ENCODE measurements at places on chromosomes 16 and 17.

DNA sequence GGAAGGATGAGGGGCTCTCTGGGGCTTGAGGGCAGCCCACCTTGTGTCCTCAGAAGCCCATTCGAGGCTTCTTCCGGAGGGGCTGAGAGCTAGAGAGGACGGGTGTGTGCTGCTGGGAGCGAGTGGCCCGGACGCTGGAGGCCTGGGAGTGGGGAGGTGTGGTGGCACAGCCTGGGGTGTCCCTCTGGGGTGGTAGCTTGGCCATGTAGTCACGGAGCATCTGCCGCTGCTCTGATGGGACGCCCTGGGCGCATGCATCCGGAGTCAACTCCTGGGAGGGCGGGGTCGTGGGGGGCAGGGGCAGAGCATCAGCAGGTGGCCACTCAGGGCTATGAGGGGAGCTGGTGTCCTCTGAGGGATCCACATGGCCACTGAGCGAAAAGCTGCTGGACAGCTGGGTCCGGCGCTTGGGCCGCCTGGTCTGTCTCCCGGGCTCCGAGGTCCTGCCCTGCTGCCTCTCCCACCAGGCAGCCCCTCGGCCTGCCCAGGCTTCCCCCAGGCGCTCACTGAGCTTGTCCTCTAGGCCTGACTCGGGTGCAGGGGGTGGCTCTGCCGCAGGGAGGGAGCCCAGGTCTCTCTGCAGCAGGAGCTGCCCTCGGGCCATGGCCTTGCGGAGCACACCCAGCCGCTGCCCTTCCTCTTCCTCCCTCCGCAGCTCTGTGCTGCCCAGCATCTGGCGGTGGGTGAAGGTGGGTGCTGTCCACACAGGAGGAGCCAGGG, 7.8 kb downstream of the TAF1C start:
- no peak for DNase-seq

GRCh38 chr16:81841722-81842121, 62.6 kb downstream of the PLCG2 start:
- DNase-seq: no peak

DNA sequence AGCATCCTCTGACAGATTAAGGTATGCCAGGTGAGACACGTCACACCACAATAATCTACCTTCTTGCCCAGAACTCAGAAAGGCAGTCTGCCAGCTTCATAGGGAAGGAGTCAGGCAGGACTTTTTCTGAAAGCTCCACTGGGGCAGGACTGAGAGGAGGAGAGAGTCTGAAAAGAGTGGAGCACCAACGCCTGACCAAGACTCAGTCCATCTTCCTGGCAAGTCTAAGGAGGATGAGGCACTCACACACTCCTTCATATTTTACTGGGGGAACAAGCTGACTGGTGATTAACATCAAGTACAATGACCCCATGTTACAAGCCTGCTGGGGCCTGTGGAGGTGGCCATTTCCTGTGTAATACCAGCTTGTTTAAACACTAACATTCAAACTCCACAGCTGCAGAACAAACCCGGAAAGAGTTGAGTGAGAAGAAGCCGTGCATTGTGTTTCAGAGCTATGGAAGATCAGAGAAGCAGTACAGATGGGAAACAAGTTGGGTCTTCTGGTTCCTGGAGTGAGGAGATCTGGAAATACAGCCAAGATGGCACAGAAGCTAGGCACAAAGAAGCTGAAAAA, 122.4 kb downstream of the HIC1 start:
- DNase-seq: no peak

GRCh38 chr16:30820952-30821421, 34.0 kb upstream of the ZNF629 start:
- no peak for DNase-seq

- no peak for DNase-seq
These were observed 10.5 kb downstream of the NACA2 start for GRCh38 chr17:61580502-61580901.

- DNase-seq: no peak
These were observed 275.3 kb downstream of the PARN start for GRCh38 chr16:14354561-14355351.

DNA sequence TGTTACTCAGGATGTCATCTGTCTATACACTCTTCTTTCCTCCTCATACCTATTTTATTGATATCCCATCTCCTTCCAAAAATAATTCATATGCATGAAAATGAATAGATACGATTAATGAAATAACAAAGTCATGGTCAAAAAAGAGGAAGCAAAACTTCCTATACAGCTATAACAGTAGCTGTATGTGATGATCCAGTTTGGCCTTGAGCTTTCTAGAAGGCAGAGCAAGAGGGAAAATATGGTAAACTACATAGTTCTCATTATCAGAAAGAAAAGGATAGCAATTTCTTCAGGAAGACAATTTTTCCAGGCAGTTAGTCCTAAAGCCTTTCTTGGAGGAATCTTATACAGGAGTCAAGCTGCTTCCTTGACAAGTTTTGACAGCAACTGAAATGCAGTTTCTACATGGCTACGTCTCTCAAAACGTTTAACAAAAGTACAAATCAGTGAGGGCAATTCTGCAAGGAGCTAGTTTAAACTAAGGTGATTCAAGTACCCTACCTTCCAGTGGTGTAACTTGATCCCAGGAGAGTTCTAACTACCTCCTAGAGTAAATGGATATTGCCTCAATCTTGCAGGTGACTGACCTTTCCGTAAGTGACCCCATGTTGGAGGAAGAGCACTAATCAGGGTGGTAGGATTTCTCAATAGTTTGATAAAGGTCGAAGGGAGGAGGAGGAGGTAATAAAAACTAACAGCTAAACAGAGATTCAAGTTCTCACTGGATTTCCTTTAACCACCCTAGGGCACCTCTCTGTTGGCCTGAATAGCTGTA, 1.0 kb downstream of the SPAG5 start:
- no peak for DNase-seq

DNA sequence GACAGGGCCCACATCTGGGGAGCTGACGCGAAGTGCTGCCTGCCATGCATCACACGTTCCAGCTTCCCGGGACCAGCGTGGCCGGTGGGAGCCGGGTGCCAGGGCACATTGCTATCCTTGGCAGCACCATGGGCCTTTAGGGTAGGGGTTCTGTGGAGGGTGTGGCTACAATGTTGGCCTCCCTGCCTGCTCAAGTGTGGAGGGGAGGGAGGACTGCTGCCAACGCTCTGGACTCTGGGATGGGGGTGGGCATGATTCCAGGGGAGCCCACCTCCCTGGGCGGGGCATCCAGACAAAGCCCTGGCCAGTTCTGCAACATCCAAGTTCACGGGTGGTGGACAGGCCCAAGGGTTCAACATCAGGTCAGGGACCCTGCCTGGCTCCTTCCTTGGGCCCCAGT, 13.9 kb downstream of the GRB7 start:
- DNase-seq: no peak

GRCh38 chr17:10216213-10216938, 18.0 kb upstream of the GAS7 start:
- no peak for DNase-seq

DNA sequence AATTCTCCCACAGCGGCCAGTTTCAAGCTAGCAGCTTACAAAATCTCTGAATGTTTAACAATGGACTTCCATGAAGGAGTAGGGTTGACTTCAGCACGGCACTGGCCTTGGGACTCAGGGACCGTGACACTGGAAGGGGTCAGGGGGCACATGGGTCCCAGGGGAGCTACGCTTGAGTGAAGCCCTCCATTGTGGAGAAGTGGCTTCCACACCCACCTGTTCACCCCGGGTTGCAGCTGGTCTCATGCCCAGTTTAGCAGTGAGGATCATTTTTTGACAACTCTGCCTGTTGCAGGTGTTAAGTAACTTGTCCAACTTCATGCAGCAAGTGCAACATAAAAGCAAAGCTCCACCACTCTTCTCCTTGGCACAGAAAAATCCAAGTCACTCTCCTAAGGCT, 510.2 kb downstream of the CDH13 start:
- no peak for DNase-seq

DNA sequence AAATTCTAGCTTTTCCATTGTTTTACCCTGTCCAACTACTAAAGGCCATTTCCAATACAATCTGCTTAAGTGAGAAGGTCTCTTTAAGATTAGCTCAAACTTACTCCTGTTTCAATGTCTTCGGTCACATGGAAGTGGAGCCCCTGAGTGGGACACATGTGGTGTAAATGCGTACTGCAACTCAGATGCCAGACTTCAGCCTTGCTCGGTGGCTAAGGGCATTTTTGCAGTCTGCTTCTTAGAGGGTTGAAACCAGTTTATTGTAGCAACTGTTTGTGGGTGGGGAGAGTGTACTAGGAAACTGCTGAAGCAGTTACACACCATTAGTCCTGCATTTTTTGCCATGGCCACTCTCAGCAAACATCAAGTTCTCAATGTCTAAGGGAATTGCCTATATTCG, 140.6 kb downstream of the PARN start:
- no peak for DNase-seq

DNA sequence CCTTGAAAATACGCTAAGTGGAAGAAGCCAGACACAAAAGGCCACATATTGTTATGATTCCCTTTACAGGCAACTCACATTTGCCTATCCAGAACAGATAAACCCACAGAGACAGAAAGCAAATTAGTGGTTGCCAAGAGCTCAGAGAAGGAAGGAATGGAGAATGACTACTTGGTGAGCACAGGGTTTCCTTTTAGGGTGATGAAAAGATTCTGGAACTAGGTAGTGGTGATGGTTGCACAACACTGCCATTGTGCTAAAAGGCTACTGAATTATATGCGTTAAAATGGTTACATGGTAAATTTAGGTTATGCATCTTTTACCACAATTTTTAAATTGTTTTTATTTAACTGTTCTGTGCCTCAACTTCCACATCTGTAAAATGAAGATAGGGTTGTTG, 4.4 kb downstream of the COPRS start:
- no peak for DNase-seq

DNA sequence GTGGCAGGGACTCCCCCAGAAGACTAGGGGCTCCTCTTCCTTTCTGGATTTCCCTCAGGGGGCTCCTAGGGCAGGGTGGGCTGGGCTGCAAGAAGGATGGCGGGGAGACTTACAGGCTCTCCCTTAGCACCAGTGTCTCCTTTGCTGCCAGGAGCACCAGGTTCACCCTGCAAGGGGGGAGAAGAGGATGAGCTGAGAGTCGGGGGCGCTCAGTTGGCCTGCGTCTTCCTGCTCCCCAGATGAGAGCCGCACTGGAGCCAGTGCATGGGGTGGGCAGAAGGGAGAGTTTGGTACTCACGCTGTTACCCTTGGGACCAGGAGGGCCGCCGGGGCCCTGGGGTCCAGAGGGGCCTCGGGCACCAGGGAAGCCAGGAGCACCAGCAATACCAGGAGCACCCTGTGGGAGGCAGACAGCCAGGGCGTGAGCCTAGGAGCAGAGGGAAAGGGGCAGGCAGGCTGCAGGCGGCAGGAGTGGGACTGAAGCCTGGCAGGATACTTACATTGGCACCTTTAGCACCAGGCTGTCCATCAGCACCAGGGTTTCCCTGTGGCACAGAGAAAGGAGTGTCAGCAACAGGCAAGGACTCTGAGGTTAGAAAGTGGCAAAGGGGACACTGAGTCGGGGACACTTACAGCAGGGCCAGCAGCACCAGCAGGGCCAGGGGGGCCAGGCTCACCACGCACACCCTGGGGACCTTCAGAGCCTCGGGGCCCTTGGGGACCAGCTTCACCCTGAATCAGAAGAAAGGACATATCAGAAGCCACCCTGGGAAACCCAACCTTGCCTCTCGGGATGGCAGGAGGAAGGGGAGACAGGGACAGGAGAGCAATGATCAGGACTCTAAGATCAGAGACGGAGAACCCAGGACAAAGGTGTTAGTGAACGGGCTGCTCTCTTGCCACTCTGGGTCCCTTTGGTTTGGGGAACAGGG, 6.2 kb downstream of the COL1A1 start:
- no peak for DNase-seq

- no peak for DNase-seq
These were observed 30.9 kb upstream of the PHB1 start for GRCh38 chr17:49445591-49445990.

DNA sequence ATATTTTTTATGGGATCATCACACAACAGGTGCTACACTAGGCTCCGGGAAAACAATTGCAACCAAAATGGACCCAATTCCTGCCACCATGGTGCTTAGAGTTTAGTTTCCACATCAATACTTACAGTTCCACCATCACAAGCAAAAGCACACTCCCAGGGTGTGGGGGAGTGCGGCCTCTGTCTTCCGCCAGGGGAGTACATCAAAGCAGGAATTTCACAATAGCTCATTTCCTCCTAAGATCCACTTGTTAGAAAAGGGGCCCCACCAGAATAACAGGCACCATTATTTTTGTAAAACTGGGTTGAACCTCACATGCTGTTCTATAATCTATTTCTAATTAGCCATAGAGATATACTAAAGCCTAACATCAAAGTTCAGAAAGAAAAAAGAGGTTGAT, 44.3 kb upstream of the PSMD7 start:
- no peak for DNase-seq

DNA sequence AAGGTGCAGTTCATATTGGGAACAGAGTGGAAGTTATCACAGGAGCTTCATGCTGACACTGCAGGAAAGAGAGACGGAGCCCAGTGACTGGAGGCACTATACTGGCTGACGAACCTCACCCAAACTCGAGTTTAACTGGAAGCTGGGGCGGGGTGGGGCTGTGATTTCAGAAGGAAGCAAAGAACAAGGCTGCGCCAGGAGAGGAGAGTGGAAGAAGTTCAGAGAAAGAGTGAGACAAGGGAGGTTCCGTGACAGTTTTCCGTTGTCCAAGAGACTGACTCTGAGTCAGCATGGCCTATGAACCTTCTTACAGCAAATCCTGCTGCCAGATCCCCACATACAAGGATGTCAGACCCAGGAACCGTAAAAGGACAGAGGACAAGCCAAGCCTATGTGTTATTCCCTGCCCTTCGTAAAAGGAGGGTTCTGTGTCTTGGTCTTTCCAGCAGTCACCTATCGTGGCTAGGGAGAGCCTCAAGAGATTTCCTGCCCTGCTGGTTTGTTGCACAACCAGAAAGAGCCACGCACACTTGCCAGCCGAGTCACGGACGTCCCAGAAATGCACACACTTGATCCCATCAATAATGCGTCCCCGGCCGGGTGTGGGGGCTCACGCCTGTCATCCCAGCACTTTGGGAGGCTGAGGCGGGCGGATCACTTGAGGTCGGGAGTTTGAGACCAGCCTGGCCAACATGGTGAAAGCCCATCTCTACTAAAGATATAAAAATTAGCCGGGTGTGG, 5.1 kb downstream of the PITPNA start:
- DNase-seq: no peak

- DNase-seq: no peak
These were observed 18.2 kb upstream of the RBFOX3 start for GRCh38 chr17:79628861-79629547.

DNA sequence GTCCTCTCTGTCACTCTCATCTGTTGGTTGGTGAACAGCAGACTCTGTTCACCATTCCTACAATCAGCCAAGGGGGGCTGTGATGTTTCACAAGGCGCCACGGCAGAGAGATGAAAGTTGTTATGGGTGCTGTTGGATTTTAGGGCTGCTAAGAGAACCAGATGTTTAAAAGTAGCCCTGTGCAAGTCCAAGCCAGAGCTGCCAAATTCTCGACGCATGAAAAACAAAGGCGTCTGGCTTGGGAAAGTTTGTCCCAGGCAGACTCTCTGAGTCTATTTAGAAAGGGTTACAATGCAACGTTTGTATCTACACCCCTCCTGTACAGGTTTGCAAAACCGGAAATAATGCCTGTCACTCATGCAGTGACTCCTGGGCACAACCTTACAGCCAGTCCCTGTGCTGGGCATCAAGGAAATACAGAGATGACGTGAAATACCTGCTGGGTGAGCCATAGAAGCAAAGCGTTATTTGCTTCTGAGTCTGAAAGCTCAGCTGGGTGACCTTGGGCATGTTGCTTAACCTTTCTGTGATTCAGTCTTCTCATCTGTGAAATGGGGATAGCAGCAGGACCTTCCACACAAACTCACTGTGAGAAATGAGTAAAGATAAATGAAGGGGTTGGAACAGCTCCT, 74.8 kb downstream of the XYLT1 start:
- DNase-seq: no peak

Measured in activated CD4-positive, alpha-beta T cell treated with anti-CD3 and anti-CD28 coated beads for 1 hour (primary cell).